Stimulated activated CD8-positive, alpha-beta memory T cell treated with anti-CD3 and anti-CD28 coated beads, Interleukin-12 subunit alpha, Interleukin-12 subunit beta, amount 100 ng/mL, for 1 hour (primary cell): ENCODE measurements at places on chromosomes 7 and 10.
A peak's percentile ranks its signal among the peaks of the same experiment; 100 is the strongest.

DNA sequence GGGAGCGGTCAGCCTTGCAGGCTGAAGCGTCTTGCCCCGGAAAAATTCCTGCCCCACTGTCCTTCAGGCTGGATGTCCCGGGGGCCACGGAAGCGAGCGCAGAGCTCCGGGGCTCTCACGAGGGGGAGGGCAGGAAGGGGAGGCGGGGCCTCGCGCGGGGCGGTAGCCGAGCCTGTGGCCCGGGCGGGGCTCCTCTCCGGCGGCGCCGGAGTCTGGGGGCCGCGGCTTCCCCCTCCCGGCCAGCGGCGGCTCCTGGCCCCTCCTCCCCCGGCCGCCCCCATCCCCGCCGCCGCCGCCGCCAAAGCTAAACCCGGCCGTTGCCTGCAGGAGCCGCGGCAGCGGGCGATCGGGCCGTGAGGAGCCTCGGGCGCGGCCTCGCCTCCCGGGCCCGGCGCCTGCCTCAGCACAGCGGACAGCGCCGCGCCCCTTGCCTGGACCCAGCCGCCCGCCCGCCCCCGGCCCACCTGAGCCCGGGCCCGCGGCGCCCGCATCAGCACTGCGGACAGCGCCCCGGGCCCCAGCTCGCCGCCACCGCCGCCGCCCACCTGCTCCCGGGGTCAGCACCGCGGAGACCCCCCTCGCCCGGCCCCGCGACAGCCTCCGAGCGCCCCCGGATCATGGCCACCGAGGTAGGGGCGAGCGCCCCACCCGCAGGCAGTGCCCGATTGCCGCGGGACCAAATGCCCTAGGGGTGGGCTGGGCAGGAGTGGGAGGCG is at the start of gene GOLGA7B:
Gene GOLGA7B, plus strand, starts transcription at position 157 of the 716 bp plus-strand sequence. Its CDS starts 461 bp downstream, at position 618.
- peak; percentile 23 for DNase-seq

- no peak for DNase-seq
Observed at GRCh38 chr10:88418871-88419270, 164.2 kb downstream of the RNLS start.

DNA sequence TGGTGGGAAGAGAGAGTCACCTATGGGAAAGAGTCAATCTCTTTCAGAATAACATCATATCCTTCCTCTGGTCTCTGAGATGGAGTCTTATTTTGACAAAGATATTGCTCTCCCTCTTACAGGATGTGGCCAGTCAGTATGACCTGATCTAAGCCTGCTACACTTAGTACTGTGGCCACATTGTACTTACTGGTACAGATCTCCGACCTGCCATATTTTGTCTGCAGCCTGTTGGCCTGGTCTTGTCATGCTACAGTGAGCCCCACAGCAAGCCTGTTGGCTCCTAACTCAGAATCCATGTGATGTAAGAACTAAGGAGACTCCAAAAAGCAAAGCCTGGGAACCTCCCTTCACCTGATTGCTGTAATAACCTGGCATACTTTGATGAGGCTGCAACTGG is 377.8 kb downstream of the SFMBT2 start:
- DNase-seq, result no peak

- no peak for DNase-seq
Observed at GRCh38 chr7:33677556-33677955, 227.8 kb upstream of the BMPER start.

- no peak for DNase-seq
Observed at GRCh38 chr7:36019980-36020379, 133.1 kb upstream of the EEPD1 start.

DNA sequence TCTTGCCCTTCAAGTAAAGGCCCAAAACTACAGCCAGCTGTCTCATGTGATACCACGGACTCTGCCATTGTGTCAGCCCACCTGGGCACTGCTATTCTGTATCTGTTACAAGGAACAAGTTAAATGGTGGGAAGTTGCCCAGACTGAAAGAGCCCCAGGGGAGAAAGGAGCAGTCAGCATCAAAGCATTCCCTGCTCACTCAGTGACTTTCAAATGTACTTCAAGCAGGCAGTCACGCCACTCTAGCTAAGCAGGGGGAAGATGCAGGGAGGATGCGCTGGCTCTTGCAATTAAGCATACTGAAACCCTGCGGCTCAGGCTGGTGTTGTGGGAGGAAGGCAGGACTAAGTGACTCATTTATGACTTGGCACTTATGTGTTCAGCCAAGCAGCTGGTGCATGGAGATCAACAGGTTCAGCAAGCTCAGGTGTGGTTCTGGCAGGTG is 1249.6 kb downstream of the TYW1 start:
- no peak for DNase-seq

DNA sequence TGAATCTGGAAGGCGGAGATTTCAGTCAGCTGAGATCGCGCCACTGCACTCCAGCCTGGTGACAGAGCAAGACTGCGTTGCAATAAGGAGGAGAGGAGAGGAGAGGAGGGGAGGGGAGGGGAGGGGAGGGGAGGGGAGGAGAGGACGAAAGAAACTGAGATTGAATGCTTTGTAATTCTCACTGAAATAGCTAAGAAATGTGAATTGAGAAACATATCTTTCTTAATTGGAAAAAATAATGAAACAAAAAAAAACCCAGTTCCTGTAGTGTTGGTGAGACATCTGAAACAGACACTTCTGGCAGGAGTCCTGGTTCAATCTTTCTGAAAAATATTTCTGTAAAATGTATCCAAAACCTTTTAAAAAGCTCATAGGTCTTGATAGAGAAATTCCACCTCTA is 26.5 kb downstream of the PPA1 start:
- no peak for DNase-seq

DNA sequence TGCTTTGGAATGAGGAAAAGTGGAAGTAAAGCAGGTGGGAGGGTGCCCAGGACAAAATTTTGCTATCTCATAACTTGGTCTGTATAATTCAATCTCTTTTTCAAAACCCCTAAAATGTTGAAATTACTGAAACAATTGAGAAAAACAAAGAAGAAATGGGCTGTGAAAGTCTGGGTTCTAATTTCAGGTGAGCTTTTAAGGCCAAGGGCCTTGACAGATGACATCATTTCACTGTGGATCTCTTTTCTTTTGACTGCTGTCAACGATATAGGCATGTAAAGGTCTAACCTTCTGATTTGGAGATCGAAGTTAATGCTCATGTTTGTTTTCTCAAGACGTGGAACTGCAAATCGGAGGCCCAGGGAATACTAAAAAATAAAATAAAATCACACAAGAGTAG is 127.8 kb downstream of the ITGA8 start:
- no peak for DNase-seq

DNA sequence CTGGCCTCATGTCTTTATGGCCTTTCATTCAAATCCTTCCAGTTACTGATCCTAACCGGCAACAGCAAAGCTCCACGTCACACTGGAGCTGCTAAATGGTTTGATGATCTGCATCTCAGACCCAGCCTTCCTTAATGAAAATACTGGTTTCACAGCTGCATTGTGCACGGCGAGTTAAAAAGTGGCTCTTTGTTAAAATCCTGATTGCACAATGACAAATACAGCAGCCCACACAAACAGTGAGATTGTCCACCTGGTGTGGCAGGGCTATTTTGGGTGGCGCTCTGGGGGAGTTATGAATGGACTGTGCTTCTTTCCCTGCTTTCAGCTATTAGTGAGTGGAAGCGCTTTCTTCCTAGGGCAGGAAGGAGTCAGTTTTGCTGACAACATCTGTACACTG is 63.4 kb upstream of the C1QL3 start:
- DNase-seq, result no peak

DNA sequence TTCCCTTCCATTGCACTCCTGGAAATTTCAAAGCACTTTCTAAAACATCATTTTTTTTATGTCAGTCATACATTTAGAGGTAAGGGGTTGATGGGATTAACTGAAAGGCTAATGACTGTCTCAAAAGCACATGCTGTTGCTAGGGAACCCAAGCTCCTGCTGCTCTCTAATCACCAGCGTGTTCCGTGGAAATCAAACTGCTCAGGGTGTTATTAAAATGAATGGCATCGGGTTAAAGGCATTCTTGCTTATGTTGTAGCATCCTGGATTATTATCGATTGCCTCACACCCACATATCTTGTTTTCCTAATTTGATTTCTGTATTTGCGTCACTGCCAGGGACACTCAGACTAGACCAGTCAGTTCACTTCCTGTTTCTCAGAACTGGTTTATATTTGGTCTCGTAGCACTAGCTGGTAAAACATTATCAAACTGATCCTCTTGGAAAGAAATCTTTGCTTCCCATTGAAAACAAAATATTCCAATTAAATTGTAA is 216.5 kb upstream of the MKLN1 start:
- no peak for DNase-seq

DNA sequence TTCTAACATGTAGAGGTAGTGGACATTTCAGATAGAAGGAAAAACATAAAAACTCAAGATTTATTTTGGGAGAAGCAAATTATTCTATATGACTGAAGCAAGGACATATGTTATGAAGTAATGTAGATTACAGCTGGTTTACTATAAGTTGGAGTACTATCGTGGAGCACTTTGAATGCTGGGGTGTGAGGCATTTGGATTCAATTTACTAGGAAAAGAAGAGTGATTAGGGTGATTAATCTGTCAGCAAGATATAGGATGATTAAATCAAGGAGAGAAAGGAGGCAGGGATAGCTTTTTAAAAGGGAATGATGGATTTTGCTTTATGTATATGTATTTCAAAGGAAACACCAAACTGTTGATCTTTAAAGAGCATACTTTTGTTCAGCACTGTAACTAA is 318.4 kb upstream of the KAT6B start:
- DNase-seq, result no peak

- DNase-seq, result no peak
Observed at GRCh38 chr7:148697256-148698006, 1.3 kb upstream of the CUL1 start.

- DNase-seq, result no peak
Observed at GRCh38 chr10:13462551-13462950, 66.3 kb downstream of the BEND7 start.

DNA sequence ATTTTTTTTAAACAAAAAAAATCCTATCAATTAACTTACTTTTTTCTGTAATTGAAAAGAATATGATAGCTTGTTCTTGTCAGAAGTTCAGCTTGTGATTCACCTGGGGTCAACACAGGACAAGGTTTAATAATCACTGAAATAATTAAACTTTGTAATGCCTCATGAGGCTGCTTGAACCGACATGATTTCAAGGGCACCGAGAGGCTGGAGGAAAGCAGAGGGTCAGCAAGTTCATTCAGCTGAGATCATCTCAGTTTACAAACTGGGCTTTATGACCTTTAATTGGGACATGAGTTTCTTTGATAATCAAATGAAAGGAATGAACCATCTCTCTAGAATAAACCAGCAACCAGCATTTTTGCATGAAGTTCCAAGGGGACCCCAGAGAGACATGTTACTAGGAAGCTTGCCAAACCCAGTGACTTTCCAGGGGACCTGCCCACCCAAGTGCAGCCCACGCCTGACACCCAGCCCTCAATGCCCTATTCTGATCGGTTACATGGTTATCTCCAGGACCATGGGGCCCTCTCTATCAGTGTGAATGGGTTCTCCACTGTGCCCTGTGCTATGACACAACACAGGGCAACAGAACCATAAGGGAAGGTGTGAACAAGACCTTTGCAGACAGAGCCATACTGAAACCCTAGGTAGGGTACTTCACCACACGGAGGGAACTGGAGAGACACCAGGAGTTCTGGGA is 7.8 kb upstream of the CYP3A4 start:
- DNase-seq, result no peak

DNA sequence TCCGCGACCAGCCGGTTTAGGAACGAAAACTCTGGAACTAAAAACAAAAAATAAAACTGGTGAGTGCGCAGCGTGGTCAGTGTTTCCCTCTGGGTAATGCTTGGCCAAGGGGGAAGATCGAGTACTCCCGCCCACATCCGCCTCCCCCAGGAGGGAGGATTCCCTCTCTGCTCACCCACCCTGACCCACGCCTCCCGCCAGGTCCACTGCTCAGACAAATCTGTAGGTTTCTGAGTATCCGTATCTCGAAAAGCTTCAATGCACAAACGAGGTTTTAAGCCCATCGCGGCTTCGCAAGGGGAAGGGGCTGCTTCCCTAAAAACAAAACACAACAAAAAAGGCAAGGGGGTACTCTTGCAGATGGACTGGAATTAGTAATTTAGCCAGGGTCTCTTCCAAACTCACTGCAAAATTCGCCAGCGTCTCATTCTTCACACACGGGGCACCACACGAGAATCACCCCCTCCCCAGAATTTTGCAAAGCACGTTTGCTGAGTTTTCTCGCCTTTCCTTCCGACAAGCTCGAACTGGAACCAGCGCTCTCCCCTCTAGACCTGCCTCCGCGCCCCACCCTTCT is 75.2 kb downstream of the INSIG1 start:
- DNase-seq, result no peak

- no peak for DNase-seq
Observed at GRCh38 chr10:27661514-27662286, 83.9 kb downstream of the MKX start.

- no peak for DNase-seq
Observed at GRCh38 chr7:83532219-83532618, 116.7 kb downstream of the SEMA3E start.

DNA sequence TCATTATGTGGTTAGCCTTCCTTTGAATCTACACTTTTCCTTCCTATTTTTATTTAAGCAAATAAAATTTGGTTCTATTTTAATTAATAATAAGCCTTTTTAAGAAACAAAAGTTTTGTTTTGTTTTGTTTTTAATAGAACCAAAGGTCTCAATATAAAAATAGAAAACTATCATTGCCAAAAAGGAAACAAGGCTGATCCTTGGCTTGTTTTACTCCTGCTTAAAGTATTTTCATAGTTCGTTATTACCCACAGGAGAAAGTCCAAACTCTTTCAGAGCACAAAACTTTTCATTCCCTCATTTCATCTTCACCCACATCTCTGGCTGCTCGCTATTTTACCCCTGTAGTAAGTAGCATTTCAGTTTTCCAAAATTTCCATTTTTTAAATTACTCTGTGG is 374.8 kb downstream of the SEMA3D start:
- no peak for DNase-seq

GRCh38 chr10:78979938-78980337 is 88.8 kb upstream of the ZMIZ1 start:
- DNase-seq, result no peak

GRCh38 chr7:155208681-155209477 is 88.8 kb upstream of the INSIG1 start:
- no peak for DNase-seq

- no peak for DNase-seq
Observed at GRCh38 chr7:3191548-3191947, 109.5 kb upstream of the SDK1 start.

DNA sequence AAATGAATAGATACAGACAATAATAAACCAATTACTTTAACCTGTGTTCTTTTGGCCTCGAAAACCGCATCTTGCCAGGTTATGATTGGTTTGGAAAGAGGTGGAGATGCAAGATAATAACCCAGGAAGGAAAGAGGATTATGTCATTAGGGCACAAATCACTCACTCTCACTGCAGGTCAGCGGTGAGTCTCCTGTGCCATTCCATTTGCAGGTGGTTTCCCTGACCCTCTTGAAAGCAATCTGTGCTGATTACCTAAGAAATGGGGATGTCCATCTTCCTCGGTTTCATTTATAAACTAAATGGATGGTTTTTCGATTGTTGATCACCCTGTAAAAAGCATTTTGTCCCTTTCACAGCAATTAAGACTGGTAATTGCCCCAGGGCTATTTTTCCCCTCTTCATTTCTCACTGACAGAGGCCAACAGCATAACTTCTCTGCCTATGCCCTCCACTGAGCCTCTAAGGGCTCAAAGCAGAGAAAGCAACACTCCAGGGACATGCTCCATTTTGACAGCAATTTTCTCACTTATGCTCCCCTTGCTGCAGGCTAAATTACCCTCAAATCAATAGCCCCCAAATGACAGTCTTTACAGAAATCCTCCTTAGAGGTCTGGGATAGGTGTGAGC is 257.5 kb downstream of the IPMK start:
- no peak for DNase-seq

- DNase-seq, result no peak
Observed at GRCh38 chr10:117638200-117638599, 95.7 kb downstream of the EMX2 start.

GRCh38 chr10:30591249-30591670 is 38.3 kb downstream of the LYZL2 start:
- DNase-seq, result peak; percentile 19
